Caco-2 (cell line): ENCODE measurements at places on chromosomes 13 and 19. TPM values are rescaled to one million over a fixed set of nuclear protein-coding genes. Genes with fewer than 3 reads are reported as not detected.

GRCh38 chr13:30880151-30880855 lies 25.8 kb upstream of the MEDAG start:
- no peak for DNase-seq

GRCh38 chr13:80040981-80041317 lies 300.0 kb downstream of the SPRY2 start:
- no peak for DNase-seq

DNA sequence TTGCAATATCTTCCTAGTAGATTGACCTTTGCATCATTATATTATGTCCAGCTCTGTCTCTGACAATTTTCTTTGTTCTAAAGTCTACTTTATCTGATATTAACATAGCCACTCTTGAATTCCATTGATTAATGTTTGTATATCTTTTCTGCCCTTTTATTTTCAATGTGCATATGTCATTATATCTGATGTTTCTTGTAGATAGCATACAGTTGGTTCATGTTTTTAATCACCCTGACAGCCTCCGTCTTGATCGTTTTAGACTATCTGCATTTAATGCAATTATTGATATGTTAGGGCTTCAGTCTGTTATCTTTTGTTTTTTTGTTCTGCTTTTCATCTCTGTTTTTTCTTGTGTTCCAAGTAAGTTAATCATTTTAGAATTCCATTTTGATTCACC lies 159.8 kb downstream of the ENOX1 start:
- no peak for DNase-seq

- DNase-seq: no peak
Measured at GRCh38 chr13:111165241-111166010, 50.3 kb downstream of the ARHGEF7 start.

DNA sequence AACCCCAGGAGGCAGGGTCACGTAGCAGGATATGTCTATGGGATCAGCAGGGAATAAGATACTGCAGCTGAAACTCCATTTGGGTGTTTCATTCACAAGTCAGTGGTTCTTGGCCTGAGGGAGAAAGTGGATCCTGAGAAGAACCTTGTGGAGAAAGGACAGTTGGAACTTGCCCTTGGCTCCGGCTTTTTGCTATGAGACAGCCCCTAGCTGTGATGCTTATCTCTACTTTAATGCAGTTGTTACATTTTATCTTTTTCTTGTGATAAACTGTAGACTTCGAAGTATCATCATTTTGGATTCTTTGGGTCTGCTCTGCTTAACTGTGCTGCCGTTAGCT lies 6.0 kb upstream of the SCEL start:
- no peak for DNase-seq

GRCh38 chr19:17669419-17669818 lies 18.7 kb downstream of the UNC13A start:
- DNase-seq: no peak

SERTM1 gene
- not detected in 2 replicates for total RNA-seq

DNA sequence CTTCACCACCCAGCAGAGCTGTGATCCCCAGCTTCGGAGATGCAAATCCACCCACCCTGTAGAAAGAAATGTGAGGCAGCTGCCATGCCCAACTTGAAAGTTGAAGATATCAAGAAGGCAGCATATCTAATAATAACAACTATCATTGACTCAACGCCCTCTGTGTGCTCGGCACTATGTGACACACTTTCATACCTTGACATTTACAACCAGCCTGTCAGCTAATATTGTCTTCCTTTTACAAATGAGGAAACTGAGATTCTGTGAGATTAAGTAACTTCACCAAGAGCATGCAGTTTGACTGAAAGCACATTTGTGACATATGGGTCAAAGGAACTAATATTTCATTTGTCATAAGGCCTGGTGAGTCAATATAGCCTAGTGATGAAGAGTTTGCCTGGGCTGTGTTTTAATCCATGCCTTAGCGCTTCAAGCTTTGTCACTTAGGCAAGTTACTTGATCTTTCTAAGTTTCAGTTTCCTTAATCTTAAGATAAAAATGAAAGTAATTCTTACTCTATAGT lies 137.0 kb downstream of the FLT1 start:
- no peak for DNase-seq

GRCh38 chr19:57664269-57665127 lies 4.2 kb upstream of the ZSCAN4 start:
- DNase-seq: peak; percentile 60

PSG3 gene
- total RNA-seq: not detected in 2 replicates

GRCh38 chr19:21128901-21129698 lies 12.7 kb upstream of the ZNF431 start:
- DNase-seq: no peak

GRCh38 chr13:62046512-62046911 lies 630.9 kb upstream of the PCDH20 start:
- peak; percentile 28 for DNase-seq

GRCh38 chr13:111903143-111903542 lies 163.8 kb upstream of the SOX1 start:
- no peak for DNase-seq

DNA sequence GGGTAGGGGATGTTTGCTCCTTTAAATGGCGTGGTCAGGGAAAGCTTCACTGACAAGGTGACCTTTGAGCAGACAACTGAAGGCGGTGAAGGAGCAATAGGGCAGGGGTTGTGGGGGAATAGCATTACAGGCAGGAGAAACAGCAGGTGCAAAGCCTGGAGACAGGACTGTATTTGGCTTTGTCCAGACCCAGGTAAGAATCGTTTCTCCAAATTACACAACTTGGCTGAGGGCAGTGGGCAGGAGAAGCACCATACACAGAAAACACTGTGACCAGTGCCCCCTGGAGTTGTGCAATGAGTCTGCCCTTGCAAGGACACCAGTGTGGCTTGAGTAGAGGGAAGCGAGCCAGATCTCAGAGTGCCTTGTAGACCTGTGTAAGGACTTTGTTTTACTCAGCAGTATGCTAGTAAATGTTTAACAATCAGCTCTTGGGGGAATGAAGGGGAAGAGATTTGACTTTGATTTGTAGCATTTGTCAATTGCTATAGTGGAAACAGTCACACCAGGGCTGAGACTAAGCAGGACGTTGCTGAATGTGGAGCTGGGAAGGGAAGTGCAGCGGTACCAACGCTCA lies 360.0 kb downstream of the DCT start:
- DNase-seq: peak; percentile 12

DNA sequence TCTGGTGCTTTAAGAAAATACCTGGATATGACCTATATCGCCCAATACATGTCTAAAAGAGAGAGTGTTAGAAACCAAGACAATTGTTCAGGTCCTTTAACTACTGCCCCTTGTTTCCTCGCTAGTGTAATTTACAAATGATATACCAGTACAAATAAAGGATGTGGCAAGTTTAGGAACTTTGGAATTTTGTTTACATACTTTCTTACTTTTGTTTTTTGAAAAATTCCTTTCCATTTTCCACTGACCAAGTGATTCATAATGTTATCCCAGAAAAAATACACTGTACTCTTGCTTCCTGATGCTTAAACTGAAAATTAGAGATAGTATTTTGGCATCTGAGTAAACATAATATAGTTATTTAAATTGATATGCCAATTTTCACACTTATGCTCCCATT lies 96.8 kb upstream of the CSNK1A1L start:
- DNase-seq: no peak

ANGPTL8 gene
- total RNA-seq: not detected in 2 replicates

DNA sequence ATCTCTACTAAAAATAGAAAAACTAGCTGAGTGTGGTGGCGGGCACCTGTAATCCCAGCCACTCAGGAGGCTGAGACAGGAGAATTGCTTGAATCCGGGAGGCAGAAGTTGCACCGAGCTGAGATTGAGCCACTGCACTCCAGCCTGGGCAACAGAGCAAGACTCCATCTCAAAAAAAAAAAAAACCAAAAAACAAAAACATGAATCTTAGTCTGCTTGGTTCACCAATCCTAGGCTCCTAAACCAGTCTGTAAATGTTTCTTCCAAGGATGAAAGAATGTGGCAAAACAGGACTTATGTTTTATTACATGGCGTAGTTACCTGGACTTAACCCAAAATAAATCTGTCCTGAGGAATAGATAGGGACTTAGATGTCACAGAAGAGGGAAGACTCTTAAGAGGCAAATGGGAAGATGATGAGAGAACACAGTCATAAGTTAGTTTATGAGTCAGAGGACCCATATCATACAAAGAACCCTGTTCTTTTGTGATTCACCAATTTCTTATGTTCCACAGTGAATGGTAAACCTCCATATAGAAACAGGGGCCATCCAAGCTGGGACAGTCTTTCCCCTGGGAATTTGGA lies 6.9 kb upstream of the FBXL3 start:
- DNase-seq: no peak

PSG2 gene
- 0.30 and 0.45 TPM in 2 replicates for total RNA-seq

DNA sequence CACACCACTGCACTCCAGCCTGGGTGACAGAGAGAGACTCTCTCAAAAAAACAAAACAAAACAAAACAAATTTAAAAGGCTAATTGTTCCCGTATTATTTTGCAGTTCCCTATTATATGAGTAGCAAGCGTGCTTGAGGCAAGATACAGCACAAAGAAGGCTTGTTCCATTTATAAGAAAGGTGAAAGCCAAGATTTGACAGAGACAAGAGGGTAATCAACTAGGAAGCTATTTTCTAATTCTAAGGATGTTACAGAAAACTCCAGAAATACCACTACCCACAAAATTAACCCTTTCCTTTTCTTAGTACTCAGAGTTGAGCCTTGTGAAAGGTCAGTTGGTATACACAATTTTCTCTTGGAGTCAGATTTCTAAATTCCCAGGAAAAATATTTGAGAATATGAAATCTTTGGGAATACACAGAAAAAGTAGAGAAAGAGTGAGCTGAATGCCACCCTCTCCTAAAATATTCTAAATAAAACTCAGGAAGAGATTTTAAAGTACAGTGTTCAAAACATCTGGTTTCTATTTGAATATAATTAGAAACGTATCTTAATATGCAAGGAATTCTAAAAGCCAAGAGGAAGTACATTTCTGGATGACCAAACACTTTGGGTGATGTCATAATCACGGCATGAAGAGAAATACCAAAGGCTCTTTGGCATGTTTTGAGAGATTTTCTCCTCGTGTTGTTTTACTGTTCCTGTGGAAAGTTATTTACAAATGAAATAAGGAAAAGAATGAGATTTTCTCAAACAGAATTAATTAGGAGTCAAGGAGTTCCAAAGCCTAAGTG lies 63.0 kb upstream of the FLT1 start:
- DNase-seq: no peak

GRCh38 chr13:97369261-97369893 lies 64.6 kb upstream of the RAP2A start:
- no peak for DNase-seq

HCN2 gene
- 2.7 and 3.9 TPM in 2 replicates for total RNA-seq
